ENCODE measurements at places on chromosomes 13 and 19. TPM values are rescaled to one million over a fixed set of nuclear protein-coding genes. Genes with fewer than 3 reads are reported as not detected.

DNA sequence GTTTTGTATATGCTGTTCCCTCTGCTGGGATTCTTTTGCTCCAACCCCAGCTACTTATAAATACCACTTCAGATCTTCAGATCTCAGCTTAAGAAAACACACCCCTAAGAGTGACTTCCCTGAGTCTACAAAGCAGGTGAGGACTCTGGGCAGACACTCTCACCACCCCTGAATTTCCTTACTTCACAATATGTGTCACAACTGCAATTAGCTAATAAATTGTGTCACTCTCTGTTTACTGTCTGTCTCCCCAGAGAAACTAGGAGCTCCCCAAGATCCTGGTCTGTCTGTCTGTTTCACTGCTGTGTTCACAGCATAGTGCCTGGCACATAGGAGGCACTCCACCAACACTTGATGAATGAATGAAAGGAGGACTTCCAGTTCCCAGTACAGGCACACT lies 14.4 kb downstream of the CEBPA start:
- DNase-seq = no peak

DNA sequence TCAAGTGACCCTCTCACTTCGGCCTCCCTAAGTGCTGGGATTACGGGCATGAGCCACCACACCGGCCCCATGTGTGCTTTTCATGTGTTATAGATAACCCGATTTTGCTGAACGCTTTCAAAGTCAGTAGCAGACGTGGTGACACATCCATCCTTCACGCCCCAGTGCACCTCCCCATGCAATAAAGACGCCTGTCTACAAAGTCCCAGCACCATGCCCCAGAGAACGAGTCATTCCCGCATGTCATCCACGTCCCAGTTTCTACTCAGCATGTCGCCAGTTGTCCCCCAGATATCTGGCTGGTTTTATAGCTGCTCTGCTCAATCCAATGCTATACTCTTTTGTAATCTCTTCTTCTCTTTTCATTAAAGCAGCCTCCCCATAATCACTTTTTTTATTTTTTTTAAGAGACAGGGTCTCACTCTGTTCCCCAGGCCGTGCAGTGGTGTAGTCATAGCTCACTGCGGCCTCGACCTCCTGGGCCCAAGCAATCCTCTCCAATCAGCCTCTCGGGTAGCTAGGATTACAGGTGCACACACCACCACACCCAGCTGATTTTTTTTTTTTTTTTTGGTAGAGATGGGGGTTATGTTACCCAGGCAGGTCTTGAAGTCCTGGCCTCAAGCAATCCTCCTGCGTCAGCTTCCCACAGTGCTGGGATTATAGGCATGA lies 42.5 kb downstream of the DNM2 start:
- no peak for DNase-seq

- DNase-seq = no peak
Measured at GRCh38 chr13:74870865-74871264, 611.1 kb downstream of the TBC1D4 start.

GRCh38 chr13:66716538-66716937 lies 513.6 kb downstream of the PCDH9 start:
- no peak for DNase-seq

BEST2 gene
- not detected for total RNA-seq

GRCh38 chr19:13172346-13173138 lies 22.3 kb downstream of the IER2 start:
- peak; percentile 95 for DNase-seq

- no peak for DNase-seq
Measured at GRCh38 chr19:50494186-50495019, 16.6 kb downstream of the JOSD2 start.

DNA sequence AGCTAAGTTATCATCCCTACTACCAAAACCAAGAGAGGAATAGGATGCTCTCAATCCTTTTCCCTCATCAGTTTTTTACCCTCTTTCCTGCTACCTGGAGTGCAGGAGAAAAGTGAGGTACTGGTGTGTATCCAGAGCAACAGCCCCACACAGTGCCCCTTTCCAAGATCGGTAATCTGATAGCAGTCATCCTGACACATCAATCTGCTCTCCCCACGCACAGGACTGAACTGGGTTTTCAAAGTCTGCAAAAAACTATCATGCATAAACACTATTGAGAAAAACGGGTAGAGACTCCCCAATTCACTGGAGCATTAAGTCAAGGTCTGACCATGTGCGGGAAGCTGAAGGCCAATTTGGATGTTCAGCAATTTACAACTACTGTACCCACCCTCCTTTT lies 284.8 kb downstream of the RBM26 start:
- no peak for DNase-seq

GRCh38 chr19:45590300-45591003 lies 5.8 kb upstream of the OPA3 start:
- DNase-seq = no peak

GRCh38 chr13:21638319-21639282 lies 32.3 kb upstream of the FGF9 start:
- no peak for DNase-seq

GRCh38 chr19:38202504-38202903 lies 21.5 kb downstream of the DPF1 start:
- no peak for DNase-seq

RPL28 gene
- 1,056 TPM for total RNA-seq

DNA sequence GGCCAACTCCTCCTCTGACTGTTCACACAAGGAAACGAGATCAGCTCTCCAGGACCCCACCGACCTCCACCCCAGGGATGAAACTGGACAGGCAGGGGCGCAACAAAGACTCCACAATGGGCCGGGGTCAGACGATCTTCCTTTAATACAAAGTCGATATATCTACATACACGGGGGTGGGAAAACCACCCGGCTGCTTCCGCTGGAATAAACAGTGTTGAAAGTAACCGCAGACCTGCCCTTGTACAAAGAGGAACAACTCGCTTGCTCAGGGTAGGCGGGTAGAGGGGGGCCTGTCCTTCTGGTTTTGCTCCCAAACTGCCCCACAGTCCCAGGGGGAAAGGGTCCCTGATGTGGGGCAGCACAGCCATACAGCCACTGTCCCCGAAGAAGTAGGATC lies 135.2 kb downstream of the PTPRS start:
- no peak for DNase-seq

DNA sequence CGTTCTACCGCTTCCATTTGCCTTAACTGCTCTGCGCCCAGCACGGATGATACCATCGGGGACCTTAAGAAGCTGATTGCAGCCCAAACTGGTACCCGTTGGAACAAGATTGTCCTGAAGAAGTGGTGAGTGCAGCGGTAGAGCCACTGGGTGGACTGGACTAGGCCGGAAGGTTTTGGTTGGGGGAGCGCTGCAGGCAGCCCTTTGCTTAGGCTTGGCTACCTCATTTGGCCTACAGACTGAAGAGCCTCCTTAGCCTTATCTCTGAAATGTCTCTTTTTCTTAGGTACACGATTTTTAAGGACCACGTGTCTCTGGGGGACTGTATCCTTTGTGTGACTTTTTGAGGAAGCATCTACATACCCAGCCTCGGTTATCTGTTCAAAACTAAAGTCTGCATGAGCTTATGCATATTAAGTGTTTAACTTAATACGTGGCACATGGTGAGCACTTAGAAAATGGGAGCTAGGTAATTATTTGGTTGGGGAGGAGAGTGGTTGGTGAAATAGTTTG lies 889 bp downstream of the UBL5 start:
- no peak for DNase-seq

- no peak for DNase-seq
Measured at GRCh38 chr13:31250435-31250834, 50.7 kb downstream of the B3GLCT start.

SLC7A9 gene
- total RNA-seq = 0.28 TPM

- DNase-seq = no peak
Measured at GRCh38 chr19:31483226-31483857, 134.1 kb upstream of the TSHZ3 start.

DNA sequence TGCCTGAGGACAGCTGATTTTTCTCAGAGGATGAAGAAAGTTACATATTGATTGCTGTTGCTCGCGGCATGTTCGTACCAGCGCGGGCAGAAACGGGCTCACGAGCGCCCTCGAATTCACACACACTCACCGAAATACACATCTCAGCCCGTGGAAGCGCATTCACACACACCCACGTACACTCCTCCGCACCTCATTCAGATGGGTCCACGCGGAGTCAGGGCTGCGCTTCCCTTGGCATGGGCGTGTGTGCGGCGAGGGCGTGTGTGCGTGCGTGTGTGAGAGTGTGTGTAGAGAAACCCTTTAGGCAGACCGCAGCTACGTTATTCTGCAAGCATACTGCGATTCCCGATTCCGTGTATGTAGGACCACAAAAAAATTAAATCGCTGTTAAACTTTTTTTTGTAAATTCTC lies 2.1 kb upstream of the PCDH17 start:
- peak; percentile 77 for DNase-seq

Measured in posterior vena cava (tissue), 2 donors.